ENCODE measurements at places on chromosomes 12 and 14.

DNA sequence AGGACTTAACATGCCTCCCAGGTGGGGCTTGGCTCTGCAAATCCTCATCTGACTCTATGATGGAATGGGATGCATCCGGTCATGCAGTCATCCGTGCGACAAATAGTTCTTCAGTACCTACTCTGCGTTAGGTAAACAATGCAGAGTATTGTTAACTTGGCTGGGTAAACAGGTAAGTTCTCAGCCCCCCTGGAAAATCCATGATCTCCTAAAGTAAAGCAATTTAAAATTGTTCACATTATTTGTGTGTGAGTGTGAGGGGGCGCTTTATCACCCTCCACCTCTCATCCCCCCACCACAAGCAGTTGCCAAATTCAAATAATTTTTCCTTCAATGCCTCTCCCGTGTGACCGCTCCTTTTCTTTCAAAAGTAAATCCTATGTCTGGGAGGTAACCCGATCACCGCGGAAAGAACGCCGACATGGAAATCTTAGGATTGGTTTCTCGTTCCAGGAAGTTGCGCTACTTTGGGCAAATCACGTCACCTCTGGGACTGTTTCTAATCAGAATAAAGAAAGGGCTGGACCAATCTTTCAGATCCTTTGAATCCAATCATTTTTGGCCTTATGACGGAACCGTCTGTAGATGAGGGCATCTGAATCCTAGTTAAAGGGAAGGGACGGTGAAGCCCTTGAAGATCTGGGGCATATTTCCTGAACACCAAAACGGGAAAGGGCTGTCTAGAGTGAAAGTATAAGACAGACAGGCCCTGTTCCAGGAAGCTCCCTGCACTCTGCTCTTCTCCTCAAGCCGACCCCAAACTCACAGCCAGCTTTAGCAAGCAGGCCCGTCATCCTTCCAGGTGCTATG is 44.0 kb upstream of the SINHCAF start:
- peak; percentile 30 for DNase-seq

DNA sequence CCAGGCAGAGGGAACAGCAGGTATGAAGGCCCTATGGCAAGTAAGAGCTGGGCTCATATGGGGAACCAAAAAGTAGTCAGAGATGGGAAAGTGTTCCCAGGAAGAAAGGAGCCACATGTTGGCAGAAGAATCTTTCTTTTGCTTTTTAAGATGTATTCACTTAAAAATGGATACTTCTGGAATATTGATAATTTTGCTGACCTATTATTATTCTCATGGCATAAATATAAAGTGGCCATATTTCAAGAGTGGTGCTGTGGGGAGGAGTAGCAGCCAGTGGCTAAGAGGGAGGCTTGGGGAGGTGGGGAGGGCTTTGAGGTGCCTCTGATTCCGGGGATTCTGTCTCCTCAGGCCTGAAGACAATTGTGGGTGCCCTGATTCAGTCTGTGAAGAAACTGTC is 108.2 kb downstream of the SCN8A start:
- DNase-seq: no peak

- no peak for DNase-seq
Measured at GRCh38 chr12:19841451-19841850, 402.2 kb downstream of the AEBP2 start.

GRCh38 chr14:74582910-74583581 is 29.0 kb downstream of the LTBP2 start:
- no peak for DNase-seq

GRCh38 chr14:37720131-37720530 is 124.7 kb downstream of the TTC6 start:
- DNase-seq: no peak

DNA sequence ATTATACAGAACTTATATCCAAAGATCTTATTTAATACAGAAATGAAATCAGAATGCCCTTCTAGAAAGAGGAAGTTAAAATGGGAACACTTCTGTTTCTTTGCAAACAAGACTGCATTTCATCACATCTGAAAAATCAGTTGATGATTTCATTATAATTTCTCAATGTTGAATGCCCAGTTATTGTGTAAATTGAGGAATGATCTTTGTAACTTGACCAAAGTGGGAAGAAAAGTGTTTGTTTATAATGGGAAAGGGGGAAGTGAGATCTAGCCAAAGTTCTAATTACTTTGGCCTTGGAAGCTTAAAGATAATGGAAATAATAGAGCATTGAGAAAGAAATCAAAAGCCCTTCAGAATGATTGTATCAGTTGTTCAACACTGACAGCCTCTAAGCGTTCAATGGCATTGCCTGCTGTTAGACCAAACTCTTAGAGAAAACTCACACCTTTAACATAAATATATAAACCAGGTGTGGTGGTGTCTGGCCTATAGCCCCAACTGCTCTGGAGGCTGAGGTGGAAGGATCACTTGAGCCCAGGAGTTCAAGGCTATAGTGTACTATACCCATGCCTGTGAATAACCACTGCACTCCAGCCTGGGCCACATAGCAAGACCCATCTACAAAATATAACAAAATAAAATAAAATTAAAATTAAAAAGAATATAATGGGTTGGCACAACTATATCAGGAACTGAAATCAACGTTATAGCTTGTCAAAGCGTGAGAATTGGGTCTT is 9.9 kb upstream of the LYZ start:
- DNase-seq: no peak

DNA sequence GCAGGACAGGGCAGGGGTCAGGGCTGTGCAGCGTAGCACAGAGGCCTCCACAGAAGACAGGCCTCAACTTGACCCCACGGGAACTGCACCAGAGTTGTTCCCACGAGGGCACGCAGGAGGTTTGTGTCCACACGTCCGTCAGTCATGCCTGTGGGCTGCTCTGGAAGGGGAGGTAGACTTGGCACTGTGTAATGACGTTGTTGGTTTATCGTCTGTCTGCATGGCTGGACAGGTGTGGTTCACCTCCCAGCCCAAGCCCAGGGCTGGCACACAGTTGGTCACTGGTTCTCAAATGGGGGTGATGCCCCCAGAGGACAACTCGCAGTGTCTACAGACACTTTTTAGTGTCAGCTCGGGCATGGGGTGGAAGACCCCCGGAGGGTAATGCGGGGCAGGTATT is 45.8 kb downstream of the CCNK start:
- DNase-seq: no peak

- no peak for DNase-seq
Measured at GRCh38 chr12:22272335-22273151, 62.0 kb downstream of the ST8SIA1 start.

- DNase-seq: no peak
Measured at GRCh38 chr12:122012184-122012583, 9.5 kb upstream of the BCL7A start.

DNA sequence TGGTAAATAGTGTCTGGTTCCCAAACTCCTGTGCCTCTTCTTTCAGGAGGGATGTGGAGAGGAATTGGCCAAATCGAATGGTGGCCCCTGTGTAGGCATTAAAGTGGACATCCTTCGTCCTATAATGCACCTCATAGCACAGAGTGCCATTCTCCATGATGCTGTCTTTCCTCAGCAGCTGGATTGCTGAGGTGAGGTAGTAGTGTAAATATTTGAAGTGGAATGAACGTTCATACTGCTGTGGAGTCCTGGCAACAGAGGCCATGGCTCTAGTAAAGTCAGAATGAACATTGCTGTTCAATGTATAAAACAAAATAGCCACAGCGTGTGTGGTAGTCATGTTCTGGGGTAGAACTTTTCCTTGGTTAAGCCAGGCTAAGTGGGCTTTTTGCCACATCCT is 2.7 kb downstream of the ART4 start:
- no peak for DNase-seq

GRCh38 chr12:34163443-34163842 is 141.1 kb downstream of the ALG10 start:
- no peak for DNase-seq

- DNase-seq: peak; percentile 40
Measured at GRCh38 chr12:118980407-118981014, 830 bp upstream of the SRRM4 start.

DNA sequence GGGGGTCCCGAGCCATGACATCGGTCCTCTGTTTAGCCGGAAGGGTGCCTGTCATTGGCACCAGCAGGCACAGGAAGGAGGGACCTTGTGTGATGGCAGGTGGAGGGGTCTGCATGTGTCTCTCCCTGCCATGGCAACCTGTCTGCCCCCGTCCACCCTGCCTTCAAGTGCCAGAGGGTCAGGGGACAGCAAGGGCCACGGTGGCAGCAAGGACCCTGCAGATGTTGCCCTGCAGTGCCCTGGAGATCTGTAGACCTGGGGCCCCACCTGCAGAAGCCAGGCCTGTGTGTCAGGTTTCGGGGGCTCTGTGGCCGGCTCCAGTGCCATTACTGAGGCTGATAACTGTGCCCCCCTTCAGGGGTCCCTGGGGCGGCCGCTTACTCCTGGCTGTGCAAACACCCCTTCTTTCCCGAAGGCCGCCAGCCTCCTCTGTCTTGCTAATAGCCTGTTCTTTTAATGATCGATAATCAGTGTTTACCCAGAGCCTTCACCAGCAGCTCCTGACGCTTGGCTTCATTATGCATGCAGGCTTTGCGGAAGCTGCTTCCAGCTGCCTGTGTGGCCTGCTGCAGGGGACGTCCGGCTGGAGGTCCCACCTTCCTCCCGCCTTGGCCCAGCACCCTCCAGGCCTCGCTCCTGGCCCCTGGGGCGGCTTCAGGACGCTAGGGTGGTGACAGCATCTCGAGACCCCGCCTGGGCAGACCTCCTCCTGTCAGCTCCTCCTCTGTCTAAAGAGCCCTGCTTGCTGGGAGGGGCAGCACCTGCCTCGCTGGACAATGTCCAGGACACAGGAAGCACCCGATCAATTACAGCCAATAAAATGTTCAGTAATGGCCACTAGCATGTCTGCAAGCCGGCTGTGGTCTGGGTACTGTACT is 153.0 kb downstream of the KIF26A start:
- peak; percentile 44 for DNase-seq

DNA sequence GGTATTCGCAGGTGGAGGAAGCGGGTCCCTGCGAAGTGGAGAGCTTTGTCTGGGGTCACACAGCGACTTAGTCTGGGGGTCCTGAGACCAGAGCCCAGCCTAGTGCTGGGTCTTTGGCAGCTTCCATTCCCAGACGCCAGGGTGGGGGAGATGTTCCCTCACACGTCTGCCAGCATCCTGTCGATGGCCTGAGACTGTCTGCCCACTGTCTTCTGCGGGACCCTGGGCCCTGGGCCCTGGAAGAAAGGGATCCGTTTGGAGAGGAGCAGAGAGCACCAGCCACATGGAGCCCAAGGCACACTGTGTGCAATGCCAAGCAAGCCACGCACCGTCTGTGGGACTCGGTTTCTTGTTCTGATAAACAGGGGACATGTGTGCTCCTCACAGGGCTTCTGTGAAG is 197.2 kb downstream of the KIF26A start:
- no peak for DNase-seq

GRCh38 chr12:93135286-93136239 is 206.5 kb upstream of the EEA1 start:
- no peak for DNase-seq

GRCh38 chr12:52221912-52222457 is 11.1 kb upstream of the KRT7 start:
- peak; percentile 81 for DNase-seq

GRCh38 chr14:44170556-44170955 is 336.5 kb downstream of the FSCB start:
- DNase-seq: no peak

- DNase-seq: no peak
Measured at GRCh38 chr12:89680409-89680808, 28.2 kb downstream of the ATP2B1 start.

DNA sequence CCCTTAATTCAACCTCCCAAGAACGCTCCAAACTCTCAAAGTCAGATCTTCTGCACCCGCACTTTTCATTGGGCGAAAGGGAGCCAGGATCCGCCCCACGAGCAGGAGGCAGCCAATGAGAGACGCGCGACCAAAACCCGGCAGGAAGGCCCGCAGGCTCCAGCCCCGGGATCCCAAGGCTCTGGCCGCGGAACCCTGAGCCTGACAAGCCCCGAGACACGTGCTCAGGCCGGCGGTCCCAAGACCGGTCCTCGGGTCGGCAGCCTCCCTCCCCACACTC is 438 bp downstream of the DDX54 start:
- peak; percentile 86 for DNase-seq

Data from endothelial cell (in vitro differentiated cells).